Astrocyte of the spinal cord (primary cell): ENCODE measurements at places on chromosomes 2 and 18.

DNA sequence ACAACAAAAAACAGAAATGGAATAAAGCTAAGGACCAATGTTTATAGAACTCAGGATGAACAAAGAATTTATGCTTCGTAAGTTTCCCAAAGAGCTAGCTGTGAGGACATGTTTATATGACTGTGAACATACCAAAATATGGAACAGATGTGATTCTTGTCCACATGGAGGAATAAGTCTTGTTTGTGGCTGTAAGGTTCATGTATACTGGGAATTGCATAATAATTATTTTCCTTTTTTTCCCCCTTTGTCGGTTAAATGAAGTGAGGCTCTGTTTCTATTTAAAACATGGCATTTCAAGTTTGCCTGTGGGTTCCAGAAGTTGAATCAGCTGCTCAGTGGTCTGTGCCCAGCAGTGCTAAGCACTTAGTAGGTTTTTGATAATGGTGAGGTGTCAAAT, 108.1 kb downstream of the FHOD3 start:
- no peak for DNase-seq

GRCh38 chr2:235876099-235876679, 292.0 kb downstream of the GBX2 start:
- DNase-seq: no peak

DNA sequence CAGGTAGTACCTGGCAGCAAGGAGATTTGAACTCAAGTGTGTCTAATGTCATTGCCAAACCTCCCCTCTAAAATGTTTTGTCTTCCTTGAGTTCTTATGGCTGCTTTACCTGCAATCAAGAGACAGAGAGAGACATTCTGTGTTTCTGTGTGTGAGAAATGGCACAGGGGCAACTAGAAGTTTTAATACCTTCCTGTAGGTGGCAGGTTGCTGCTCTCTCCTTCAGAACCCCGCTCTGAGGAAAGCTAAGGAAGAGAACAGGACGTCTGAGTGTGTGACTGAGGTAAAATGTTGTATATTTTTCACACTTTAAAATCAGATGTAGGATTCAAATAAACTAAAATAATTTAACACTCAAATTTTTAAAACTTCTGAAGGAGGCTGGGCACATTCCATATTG, 19.2 kb downstream of the DTNA start:
- peak; percentile 45 for DNase-seq

DNA sequence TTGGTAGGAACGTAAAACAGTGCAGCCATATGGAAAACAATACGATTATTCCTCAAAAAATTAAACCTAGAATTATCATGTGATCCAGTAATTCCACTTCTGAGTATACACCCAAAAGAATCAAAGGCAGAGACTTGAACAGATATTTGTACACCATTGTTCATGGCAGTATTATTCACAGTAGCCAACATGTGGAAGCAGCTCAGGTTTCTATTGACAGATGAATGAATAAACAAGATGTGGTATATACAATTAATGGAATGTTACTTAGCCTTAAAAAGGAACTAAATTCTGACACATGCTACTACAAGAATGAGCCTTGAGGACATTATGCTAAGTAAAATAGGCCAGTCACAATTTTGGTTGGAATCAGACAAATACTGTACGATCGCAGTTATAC, 14.2 kb upstream of the RTTN start:
- DNase-seq: no peak

GRCh38 chr2:10515887-10516286, 67.8 kb upstream of the ODC1 start:
- no peak for DNase-seq

GRCh38 chr2:1848599-1848995, 104.3 kb upstream of the PXDN start:
- no peak for DNase-seq

DNA sequence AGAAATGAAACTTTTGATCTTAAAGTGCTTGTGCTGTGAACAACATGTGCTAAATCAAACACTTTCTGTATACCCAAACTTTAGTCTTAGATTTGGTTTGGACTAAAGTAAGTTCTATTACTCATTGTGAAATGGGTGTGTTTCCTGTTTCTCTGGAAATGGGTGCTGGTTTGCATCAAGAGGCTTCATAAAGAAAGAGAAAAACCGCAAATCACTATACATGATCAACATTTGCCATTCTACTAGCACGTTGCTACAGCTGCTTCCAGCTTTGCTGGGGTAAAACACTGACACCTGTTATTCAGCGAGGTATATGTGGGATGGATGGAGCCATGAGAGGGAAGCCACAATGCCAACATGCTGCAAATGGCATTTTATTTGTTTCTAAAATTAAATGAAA, 547.0 kb upstream of the ACVR2A start:
- no peak for DNase-seq

GRCh38 chr2:212033888-212034287, 504.7 kb downstream of the ERBB4 start:
- DNase-seq: no peak

DNA sequence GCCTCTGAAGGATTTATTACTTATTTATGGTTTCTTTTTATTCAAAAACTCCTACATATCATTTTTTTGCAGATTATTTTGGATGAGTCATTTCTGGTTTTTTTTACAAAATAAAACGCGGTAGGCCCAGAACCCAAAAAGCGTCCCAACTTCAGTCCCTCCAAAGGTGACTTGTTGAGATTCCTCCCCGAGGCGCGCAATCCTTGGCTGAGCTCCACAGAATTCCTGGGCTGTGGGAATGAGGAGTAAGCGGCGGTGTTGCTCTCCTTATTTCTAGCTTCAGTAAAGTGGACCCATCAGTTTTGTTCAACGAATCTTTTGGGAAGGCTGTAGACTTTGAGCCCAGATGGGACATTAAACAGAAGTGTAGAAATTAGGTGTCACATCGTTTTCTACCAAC, 67.0 kb upstream of the RMP24 start:
- no peak for DNase-seq

DNA sequence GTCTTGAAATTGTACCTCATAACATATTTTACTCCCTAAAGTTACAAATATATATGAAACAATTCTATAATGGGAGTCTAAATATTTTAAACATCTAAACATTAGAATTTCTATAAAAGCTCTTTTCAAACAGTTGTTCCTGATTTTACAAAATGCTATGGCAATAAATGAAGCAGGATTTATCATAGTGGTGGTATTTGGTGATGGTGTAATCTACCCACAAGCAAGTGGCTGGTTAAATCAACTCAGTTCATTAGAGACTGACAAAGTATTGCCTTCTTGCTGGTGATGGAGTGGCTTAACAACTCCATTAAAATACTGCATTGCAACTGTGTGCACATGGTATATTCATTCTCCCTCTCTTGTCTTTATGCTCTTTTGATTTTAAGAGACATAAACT, 138.9 kb downstream of the PMAIP1 start:
- no peak for DNase-seq

DNA sequence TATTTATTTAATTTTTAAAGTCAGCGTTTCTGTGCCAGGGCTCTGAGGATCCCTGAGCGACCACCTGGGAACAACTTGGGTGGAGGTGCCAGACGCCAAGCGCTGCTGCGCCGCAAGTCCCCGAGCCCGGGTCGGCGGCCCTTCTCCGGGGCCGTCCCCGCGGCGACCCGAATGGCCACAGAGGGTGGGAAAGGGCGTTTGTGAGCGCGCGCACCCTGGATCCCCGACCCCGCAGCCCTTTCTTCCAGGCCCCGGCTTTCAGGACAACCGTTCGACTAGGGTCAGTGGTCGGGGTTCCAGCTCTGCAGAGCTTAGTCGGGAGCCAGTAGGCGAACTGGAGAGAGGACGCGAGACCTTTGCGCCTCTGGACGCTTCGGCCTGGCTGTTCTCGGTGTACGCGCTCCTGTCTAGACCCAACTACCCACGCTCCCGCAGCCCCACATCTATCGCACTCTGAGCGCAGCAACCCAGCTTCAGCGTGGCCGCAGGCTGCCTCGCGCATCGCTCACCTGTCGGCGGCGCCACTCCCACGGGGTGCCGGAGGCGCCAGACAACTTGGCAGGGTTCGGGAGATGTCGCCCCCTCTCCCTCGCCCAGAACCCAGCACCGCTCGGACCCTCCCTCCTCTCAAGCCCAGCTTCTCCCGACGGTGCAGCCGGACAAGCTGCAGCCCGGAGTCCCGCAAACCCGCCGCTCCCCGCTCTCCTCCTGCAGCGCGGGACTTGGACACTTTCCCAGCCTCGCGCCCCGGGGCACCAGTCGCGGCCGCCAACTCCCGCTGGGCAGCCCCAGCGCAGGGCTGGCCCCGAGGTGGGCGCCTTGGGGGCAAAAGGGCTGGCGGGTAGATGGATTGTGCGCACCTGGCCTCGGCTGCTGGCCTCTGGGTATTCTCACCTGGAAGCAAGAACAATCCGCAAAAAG, 758 bp downstream of the LYPD1 start:
- DNase-seq: peak; percentile 41

GRCh38 chr2:192194866-192195547, at the start of gene TMEFF2:
Gene TMEFF2, minus strand, starts transcription at chr2:192194933. Its CDS starts 409 bp downstream, at chr2:192194524.
- peak; percentile 89 for DNase-seq

DNA sequence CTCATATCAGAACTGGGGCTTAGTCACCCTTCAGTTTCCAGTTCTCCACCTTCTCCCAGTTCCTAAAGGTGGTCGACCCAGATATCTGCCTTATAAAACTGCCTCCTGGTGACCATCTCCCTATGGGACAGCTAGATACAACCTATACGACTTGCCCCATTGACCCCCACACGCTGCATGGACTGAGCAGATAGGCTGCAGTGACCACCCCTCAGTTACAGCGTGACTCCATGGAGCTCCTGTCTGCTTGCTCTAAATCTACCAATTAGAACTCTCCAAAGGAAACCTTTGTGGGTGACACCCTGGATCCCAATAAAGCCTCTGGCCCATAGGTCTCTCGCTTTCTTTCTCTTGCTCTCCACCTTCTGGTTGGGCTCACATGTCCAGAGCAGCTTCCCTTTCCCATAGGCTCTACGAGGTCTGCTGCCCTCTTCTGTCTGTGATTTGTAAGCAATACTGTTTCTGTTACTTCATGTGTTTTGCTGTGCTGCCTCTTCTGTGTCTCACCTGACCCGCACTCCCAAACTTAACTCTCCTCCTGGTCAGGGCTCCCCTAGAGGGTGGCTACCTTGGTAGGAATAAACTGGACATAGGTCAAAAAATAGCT, 971.3 kb upstream of the FAM98A start:
- no peak for DNase-seq

DNA sequence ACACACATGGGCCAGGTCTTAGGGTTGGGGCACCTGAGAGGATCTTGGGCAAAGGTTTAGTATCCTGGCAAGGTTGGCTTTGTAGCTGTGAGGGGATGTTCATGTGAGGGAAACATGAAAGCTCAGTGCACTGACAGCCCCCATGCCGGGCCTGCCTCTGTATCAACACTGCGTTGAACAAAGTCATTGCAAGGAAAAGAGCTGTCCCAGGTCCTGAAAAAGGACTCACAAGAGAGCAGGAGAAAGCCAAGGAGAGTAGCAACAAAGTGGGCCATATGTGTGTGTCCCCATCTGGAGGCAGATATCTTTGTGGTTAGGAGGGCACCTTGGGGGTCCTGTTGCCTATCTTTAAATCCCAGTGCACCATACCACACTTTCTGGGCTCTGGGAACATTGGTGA, 237.8 kb upstream of the THSD7B start:
- no peak for DNase-seq

GRCh38 chr18:33034212-33034611, 261.4 kb upstream of the KLHL14 start:
- DNase-seq: no peak

GRCh38 chr2:65300134-65300760, 72.6 kb downstream of the ACTR2 start:
- peak; percentile 81 for DNase-seq

DNA sequence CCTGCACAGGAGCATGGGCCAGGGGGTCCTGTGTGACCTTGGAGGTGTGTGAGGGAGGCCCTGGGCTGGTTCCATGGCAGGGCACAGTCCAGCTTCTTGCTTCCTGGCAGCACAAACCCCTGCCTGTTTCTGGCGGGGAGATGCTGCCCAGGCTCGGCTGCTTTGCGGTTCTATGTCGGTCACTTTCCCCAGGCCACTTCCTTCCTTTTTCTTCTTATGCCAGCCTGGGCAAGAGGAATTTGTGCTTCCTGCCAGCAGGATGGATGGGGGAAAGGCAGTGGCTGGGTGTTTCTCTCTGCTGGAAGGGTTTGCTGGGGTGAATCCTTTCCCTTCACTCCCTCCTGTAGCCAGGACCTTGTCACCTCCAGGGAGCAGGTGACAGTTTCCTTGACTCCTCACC, 24.3 kb downstream of the ASAP2 start:
- DNase-seq: no peak

GRCh38 chr18:56067969-56068671, 480.1 kb upstream of the TCF4 start:
- peak; percentile 70 for DNase-seq

- DNase-seq: no peak
Measured at GRCh38 chr2:39306626-39307025, 62.9 kb upstream of the CDKL4 start.

DNA sequence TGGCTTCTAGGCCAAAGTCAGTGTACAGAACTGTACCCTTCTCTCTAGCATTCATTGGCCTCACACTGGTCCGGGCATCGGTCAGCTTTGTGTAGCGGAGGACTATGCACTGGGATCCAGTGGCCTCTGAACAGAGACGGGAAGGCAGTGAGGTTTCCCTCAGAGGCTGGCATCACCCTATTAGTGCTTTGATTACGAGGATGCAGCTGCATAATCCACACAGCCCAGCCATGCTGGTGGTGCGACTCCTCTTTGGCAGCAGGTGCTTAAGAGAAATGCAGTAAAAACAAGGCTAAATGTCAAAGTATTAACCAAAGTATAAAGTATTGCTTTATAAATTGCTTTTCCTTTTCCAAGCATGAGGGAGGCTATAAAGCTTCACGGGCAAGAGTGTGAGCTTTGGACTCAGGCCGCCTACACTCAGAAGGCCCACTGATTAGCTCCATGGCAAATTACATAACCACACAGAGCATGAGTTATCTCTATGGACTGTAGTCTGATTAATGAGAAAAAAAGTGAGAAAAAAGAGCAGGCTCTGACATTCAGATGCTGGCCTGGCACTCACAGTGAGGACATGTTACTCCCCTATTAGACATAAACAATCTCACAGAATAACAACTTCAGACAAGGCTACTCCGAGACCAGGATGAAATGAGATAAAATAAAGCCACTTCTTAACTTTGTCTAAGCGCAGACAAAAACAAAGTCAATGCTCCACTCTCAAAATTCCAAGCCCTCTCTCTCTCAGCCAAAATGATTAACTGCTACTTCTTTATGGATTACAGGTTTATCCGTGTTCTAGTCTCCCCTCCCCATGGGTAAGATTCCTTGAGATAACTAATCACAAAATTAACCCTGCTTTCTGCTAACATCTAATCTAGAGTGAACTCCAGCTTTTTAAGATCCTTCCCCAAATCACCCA, 6.4 kb upstream of the CRYGC start:
- no peak for DNase-seq

DNA sequence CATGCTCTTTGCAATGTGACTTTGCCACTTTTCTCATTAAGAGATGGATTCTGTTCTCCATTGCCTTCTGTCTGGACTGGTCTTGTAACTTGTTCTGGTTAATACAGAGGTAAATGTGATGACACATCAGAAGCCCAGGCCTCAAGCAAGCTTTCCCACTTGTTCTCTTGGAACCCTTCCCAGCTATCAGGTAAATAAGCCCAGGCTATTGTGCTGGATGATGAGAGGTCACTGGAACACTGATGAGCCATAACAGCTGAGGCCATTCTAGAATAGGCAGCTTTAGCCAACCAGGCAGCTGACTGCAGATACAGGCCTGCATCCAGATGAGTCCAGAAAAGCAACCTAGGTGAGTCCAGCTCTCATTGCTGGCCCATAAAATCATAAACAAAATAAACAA, 1007.0 kb upstream of the ACVR2A start:
- peak; percentile 51 for DNase-seq
